Frontal cortex (tissue), 4 donors: ENCODE measurements at places on chromosomes 3 and 15.

DNA sequence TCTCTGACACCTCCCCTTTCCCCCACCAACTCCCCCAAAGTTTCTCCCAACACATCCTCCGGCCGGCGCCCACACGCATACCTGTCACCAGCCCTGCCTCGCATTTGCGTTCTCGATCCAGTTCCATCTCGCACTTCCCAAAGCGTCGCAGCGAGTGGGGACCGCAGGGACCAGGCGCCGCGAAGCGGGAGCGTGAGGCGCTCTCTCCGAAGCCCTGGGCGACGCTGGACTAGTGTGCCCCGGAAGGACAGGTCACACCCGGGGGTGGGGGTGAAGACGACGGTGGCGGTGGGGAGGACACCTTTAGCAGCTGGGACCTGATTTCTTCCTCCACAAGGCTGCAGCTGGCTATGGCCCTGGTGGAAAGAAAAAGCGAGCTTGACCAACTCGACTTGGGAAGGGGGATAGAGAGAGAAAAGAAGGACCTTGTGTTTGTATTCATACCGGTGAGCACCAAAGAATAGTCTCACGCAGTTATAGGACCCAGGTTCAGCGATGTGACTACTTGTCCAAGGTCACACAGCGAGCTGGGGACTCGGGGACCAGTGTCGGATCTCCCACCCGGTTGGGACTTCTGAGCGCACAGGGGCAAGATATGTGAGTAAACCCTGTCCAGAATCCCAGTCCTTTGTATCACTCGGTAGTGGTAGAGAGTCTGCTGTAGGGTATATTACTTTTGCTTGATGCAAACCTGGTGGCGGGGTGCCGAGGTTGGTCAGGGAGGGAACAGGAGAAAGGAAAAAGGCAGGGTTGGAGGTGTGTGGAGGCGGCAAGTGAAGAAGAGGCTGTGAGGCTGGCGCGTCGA, 607 bp upstream of the GHSR start:
- DNase-seq: no peak

DNA sequence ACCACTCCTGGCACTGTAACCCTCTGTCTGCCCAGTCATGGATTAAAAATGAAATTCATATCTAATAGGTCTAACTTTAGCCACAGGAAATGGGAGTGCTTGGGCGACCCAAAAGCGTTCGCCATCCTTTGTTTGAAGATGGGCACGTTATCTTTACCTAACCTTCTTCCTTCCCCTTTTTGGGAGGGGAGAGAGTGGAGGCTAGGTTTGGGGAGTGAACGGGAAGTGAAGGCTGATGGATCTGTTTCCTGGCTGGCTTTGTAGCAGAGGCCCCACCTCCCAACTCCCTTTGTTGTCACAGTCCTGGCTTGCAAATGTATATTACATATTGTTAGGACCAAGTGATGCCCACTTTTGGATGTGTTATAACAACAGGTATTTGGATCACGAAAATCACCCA, 98.1 kb upstream of the ARHGEF3 start:
- no peak for DNase-seq

- no peak for DNase-seq
Measured at GRCh38 chr3:74302969-74303368, 311.5 kb downstream of the CNTN3 start.

DNA sequence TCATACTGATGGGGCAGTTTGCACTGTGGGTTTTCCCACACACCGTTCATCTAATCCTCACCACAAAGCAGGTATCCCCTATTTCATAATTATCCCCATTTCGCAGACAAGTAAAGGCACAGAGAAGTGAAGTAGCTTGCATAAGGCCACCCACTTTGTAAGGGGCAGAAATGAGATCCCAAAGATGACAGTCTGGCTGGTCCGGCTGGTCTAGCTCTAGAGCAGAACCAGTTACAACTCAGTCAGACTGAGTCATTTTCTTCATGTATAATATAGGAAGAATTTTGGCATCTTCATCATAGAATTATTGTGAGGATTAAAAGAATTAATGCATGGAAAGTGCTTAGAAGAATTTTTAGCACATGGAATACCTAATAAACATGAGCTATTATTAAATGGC, 10.6 kb downstream of the RBP1 start:
- no peak for DNase-seq

GRCh38 chr3:171164067-171164465, 137.5 kb upstream of the SLC2A2 start:
- no peak for DNase-seq

GRCh38 chr15:69780374-69780773, 317.3 kb downstream of the TLE3 start:
- no peak for DNase-seq

- no peak for DNase-seq
Measured at GRCh38 chr3:73789825-73790444, 165.2 kb upstream of the PDZRN3 start.

DNA sequence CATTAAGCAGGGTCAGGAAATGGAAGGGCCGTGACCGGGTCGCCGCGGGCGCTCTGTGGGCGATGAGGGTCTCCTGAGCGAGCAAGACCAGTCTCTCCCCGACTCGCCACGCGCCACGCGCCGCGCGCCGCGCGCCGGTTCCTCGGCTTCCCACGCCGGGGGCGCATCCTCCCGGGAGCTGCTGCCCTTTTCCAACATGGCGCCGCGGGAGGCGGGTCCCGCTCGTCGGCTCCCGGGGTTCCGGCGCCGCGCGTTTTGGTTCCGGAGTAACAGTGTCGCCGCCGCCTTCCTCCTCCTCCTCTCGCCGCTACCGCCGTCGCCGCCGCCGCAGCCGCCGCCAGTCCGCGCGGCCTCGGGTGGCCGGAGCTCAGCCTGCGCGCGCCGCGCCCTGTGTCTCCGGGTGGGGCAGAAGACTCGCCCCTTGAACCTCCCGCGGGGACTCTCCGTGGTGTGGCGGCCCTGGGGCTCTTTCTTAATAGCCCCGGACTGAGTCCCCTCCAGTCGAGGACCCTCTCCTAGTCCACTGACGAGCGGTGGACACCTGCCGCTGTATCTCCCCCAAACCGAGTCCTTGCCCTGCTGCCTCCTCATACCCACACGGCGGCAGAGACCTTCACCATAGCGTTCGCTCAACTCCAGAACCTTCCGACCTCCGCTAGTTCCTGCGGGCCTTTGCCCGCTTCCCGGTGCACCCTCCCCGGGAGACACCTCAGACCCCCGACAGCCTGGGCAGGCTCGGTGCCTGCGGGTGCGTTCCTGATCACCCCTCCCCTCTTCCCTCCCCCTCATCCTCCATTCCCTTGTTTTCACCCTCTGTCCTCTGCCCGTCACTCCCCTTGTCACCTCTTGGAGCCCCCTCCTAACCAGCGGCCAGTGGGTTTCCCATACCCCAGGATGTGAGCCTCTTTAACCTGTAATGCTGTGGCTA, at the start of gene MAP2K5:
Gene MAP2K5, plus strand, starts transcription at position 284 of the 928 bp plus-strand sequence. Its CDS starts 633 bp downstream, at position 917.
- peak; percentile 88 for DNase-seq

GRCh38 chr3:11933529-11933928, 70.7 kb upstream of the SYN2 start:
- no peak for DNase-seq

DNA sequence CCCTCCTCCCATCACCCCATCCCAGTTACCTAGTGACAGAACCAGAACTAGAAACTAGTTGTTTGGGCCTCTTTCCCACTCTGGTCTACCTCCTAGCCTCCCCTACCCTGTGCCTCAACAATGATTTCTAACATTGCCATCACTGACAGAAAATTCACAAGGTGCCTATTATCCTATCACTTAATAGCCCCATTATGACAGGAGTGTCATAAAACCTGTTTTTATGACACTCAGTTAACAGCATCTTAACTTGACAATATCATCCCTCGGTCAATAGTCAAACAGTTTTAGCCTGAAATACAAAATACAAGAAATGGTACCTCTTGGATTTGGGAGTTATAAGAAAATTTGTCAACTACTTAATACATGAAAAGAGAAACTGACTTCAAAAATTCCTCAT, 46.5 kb downstream of the ULK4 start:
- DNase-seq: no peak

GRCh38 chr15:71628988-71629770, 181.2 kb upstream of the NR2E3 start:
- no peak for DNase-seq

GRCh38 chr15:68387381-68388143, 44.4 kb downstream of the ITGA11 start:
- no peak for DNase-seq

DNA sequence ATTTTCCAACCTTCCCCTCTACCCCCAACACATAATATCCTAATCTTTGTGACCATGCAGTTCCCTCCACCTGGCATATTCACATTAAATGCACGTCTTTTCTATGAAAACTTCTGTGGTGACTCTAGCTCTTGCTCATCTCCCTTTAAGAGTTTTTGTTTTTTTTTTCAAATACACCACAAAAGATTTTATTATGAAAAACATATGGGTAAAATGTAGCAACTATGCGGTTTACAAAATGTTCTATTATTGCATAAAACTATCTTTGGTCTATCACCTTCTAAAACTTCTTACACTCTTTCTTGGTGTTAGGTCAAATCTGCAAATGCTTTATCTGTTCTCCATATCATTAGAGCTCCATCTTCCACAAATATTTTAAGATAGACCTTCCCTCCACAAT, 38.6 kb upstream of the ADGRG7 start:
- no peak for DNase-seq

DNA sequence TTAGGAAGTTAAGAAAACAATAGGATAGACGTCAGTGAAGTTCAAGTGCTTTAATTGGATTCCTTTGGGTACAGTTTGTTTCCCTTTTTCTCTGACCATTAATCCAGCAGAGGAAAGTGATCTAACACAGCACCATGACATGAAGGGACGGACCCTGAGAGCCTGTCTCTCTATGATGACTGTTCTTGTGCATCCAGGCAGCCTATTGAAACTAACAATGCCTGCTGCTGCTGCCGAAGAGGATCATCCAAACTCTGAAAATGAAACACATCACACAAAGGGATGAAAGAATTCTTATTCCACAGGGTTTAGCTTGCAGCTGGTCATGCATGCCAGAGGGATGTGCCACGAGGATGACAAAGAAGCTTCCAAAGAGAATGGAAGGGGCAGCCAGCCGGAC, 75.5 kb downstream of the ZBTB20 start:
- peak; percentile 2 for DNase-seq

DNA sequence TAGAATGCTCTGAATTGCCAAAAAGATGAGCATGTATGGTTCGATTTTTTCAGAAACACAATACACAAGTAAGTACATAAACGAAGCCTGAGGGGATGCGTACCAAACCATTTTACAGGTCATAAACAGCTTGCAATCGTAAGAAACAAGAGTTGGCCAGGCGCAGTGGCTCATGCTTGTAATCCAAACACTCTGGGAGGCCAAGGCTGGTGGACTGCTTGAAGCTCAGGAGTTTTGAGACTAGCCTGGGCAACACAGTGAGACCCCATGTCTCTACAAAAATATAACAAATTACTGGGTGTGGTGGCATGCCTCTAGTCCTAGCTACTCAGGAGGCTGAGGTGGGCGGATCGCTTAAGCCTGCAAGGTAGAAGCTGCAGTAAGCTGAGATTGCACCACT, 13.4 kb downstream of the TRA2B start:
- no peak for DNase-seq

- DNase-seq: peak; percentile 92
Measured at GRCh38 chr15:78131295-78132061, at the start of gene CIB2. CIB2 (minus strand) TSS chr15:78131445; CDS start chr15:78131215, 230 bp downstream.
